ENCODE measurements at places on chromosomes 12 and 14.

DNA sequence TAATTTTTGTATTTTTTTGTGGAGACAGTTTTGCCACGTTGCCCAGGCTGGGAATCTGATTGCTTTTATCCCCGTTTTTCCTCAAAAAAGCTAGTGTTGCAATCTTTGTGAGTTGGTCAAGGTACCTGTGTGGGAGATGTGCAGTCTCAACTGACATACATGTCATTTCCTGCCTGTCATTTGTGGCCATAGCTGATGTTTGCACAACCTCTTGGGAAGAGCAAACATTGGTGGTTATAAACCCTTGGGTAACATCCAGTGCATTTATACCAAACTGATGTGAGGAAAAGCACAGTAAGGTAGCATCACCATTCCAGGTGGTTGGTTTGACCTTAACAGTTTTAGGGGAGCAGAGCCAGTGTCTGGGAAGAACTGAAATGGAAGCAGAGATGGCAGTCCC, 54.7 kb downstream of the ATG14 start:
- peak; percentile 54 for DNase-seq

GRCh38 chr14:103627073-103628025, 1.7 kb upstream of the KLC1 start:
- no peak for DNase-seq

DNA sequence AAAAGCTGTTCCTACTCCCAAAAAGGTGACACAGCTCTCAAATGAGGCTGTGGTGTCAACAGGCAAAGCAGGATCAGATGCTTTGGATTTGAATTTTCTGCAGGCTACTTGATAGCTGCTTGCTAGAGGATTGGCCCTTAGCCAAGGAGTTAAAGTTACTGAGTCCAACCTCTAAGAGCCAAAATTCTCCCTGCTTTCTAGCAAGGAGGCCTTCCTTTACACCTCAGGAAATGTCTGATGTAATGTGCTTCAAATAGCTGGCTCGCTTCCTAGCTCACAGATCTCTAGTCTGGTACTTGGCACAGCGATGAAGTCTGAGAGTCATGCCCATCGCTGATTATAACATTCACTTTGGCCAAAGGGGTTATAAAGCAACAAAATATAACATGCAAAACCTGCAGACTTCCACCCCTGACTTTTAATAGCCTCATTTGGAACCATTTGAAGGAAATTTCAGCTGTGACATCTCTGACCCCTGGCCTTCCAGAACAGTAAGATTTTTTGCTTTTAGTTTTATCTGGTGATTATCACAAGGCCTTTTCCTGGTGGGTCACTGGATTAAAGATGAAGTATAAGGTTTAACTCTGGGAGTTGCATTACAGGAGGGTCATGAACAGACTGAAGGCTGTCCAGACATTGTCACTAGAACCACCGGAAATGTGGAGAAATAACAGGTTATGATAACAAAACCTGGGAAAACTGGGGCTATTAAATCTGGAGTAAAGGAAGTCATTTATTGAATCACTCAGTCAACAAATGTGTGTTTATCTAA, 189.7 kb downstream of the EPS8 start:
- peak; percentile 7 for DNase-seq

DNA sequence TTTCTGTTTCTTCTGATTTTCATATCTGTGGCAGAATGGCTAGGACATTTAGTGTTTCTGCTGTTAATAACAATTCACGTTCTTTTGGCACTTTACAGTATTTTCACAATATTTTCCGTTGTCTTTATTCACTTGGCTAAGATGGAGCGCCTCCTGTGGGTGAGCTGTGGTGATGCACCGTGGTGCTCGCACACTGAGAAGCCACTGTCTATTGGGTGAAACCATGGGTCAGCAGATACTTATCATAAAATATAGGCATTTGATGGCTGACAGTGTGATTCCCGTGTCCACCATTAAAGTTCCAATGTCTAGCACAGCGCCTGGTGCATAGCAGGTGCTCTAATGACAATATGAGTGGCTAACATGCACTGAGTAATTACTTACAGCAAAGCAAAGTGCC, 141.8 kb downstream of the VRK1 start:
- no peak for DNase-seq

DNA sequence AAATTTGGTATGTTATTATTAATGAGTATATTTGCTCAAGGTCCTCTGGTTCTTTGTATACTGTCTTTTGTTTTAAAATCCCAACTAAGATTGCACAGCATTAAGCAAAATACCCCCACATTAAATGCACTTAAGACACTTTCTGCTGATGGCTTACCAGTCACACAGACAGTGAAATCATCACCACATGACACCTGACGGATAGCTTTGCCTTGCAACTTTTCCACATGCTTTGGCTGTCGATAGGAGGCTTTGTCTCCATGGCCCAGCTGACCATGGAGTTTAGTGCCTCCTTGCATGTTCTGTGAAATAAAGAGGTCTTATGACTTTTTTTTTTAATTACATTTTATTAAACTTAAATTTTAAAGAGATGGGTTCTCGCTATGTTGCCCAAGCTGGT, 19.7 kb downstream of the NEK9 start:
- no peak for DNase-seq

DNA sequence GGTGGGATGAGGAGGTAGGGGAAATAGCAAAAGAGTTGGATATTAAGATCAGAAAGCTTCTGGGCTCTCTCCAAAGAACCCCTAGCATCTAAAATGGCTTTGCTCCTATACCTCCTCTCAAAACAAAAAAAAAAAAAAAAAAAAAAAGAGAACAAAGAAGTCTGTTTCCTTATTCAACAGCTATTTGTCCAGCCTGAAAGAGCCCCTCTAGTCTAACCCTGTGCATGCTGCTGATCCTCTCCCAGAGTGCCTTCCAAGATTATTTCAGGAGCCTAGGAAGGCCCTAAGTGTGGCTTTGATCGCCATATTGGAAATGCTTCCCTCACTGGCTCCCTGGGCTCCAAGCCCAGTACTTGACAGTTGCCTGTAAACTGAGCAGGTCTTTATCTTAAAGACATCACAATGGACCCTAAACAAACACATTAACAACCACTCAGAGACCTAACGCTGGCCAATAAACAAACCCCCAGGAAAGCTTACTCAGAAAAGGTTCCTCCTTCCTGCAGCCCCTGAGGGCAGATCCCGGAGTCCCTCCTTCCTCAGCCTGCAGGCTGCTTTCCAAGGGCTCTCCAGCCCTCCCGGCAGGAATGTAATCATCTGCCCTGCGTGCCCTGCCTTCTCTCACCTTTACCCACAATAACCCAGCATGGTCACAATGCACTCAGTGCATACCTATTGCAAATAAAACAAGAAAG, 17.4 kb upstream of the COL2A1 start:
- DNase-seq, result peak; percentile 21

DNA sequence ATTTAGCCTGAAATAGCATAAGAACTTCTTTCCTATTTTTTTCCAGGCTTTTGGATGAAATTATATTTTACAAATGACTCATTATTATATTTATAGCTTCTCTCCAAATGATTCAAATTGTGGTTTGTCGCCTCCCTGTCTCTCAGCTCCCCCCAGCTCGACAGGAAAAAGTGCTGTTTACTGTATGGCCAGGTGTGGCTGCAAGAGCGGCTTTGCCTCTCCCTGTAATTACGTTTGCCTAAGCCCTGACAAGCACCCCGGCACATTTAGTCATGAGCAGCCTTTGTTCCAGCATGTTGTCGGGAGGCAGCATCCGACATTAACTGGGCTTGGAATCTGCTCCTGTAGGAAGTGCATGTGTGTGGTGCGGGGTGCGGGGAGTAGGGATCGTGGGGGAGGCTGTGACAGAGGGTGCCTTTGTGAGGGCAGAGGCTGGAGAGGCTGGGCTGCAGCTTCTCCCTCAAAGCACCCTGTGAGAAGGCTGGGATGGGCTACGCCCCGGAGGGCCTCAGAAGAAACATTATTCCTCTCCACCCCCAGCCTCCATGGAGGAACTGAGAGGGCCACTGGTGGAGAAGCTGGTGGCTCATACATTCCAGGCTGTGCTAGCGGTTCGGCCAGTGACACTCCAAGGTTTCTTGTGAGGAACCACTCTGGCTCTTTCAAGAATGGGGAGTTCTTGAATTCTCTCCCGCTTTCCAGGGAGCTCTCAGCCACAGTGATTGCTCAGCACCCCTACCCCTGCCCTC, 42.1 kb upstream of the CTDSP2 start:
- DNase-seq, result peak; percentile 80

DNA sequence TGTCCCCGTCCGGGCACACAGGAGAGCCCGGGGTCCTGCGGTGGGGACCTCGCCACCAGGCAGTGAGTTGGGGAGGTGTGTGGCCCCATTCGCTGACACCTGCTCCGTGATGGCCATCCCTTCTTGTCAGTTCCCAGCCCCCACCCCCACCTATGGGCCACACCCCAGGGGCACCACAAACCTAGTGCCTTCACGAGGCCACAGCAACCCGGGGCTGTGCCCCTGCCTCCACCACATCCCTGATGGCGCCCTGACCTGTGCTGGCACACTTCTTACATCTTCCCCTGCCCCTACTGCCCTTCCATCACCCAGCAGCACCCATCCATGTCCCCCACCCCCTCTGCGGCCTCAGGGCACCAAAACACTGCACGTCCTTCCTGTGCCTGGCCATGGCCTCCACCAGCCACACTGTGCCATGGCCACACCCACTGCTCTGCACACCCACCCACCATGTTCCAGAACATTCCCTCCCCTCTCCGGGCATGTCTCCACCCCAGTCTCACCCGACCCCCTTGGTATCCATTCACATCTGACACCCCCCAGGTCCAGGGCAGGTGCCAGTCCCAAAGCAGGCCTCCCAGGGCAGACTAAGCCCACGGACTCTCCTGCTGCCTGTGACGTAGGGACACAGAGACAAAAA, 24.4 kb downstream of the JAG2 start:
- no peak for DNase-seq

- no peak for DNase-seq
Observed at GRCh38 chr14:31212893-31213292, 5.3 kb upstream of the HECTD1 start.

- DNase-seq, result no peak
Observed at GRCh38 chr12:31568498-31568897, 22.4 kb downstream of the DENND5B start.

- no peak for DNase-seq
Observed at GRCh38 chr12:16587110-16587453, 18.9 kb downstream of the LMO3 start.

- DNase-seq, result no peak
Observed at GRCh38 chr12:131217024-131217586, 263.4 kb downstream of the ADGRD1 start.

GRCh38 chr14:95871531-95871930, 5.1 kb upstream of the TUNAR start:
- peak; percentile 58 for DNase-seq

GRCh38 chr12:131260954-131261353, 307.2 kb downstream of the ADGRD1 start:
- no peak for DNase-seq

DNA sequence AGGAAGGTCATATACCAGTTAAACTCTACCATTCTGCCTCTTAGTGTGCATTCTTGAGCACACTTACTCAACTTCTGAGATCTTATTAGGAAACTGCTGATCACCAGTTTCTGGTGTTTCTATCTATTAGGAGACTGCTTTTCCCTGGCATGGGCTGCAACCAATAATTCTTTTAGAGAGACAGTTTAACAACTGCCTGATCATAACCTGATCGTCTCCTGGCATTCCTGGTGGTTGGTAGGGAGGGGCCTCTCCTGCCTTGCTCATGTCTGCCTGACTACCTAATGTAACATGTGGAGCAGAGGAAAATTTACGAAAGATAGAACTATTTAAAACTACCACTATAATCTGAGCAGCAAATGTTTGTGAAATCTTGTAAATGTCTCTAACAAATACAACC, 75.3 kb upstream of the MGAT4C start:
- DNase-seq, result no peak

- no peak for DNase-seq
Observed at GRCh38 chr14:89881839-89882238, 72.7 kb downstream of the EFCAB11 start.

GRCh38 chr12:115840159-115840558, 437.3 kb downstream of the MED13L start:
- DNase-seq, result no peak

DNA sequence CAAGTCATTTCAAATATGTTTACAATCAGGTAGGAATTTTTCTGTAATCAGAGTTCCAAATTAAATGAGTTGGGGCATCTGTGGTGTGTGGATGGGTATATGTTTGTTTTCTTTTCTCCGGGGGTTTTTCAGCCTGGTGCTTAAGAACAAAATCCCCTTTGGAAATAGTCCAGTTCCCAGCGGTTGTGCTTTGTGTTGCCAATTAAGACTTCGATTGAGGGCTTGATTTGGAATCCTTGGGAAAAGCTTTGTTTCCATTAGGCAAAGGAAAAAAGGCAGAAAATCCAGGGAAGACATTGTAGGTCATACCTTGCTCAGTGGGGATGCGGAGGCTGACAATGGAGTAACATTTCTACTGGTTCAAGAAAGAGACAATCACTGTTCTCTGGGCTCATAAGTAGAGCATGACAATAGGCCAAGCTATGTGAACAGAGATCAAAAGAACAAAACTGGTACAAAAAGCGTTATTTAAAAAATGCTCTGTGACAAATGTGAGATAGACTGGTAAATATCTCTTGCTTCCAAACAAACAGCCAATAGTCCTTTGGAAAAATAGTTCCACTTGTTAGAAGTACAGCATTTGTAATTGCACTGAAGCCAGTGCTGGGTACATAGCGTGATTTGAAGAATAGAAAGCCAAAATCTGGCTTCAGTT, 79.7 kb downstream of the EML1 start:
- peak; percentile 21 for DNase-seq

DNA sequence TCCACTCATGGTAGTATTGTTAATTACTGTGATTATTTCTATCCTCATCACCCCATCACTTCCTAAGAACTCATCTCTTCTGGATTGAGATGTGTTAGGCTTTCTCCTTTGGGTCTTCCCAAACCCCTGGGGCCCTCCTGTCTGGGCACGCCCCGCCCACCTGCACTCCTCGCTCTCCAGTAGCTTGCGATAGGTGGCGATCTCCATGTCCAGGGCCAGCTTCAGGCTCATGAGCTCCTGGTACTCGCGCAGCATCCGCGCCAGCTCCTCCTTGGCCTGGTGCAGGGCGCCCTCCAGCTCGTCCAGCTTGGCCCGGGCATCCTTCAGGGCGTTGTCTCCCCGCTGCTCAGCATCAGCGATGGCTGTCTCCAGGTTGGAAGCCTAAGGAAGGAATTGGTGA, 6.8 kb downstream of the KRT71 start:
- DNase-seq, result no peak

DNA sequence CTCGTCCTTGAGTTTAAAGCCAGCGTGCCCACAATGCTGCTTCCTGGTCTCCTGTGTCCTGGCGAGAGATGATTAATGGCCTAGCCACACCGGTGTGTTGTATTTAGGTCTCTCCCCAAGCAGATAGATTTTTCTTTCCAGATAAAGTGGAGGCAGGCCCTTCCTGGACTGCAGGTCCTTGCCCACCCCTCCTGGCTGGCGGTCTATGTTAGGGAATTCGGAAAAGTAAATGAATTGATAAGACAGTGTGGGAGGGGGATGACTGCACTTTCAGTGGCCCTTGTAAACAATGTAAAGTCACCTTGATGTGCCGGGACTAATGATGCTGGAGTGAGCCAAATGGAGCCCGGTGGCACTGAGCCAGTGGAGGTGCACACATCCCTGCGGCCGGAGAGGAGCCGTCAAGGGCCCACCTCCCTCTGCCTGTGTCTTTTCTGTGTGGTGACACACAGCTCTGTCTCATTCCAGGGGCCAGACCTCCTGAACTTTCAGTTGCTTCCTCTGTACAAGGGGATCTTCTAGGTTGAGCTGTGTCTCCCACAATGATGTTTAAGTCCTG, 70.6 kb upstream of the ESRRB start:
- DNase-seq, result no peak

Data from NCI-H1092 treated with DMSO at 0.1 percent for 48 hours (cell line).